Sciatic nerve (tissue), 2 donors: ENCODE measurements at places on chromosomes 12 and 14.

DNA sequence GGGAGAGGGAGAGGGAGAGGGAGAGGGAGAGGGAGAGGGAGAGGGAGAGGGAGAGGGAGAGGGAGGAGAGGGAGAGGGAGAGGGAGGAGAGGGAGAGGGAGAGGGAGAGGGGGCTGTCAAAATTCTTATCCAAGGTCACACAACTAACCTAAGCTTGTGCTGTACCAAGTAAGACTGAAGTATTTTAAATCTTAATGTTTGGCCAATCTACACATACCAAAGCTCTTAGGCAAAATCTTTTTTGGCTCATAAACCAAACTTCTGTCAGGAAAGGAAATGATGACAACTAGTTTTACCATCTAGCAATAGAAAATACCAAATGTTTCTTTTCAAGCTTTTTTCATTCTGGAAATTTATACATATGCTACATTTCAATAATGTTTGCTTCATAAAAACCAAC lies 33.8 kb downstream of the CCDC38 start:
- DNase-seq: no peak

- DNase-seq: no peak
Measured at GRCh38 chr12:89674326-89674942, 34.2 kb downstream of the ATP2B1 start.

GRCh38 chr14:31785574-31785973 lies 224.4 kb downstream of the NUBPL start:
- DNase-seq: no peak

GRCh38 chr14:65604936-65605335 lies 192.4 kb downstream of the FUT8 start:
- DNase-seq: no peak

DNA sequence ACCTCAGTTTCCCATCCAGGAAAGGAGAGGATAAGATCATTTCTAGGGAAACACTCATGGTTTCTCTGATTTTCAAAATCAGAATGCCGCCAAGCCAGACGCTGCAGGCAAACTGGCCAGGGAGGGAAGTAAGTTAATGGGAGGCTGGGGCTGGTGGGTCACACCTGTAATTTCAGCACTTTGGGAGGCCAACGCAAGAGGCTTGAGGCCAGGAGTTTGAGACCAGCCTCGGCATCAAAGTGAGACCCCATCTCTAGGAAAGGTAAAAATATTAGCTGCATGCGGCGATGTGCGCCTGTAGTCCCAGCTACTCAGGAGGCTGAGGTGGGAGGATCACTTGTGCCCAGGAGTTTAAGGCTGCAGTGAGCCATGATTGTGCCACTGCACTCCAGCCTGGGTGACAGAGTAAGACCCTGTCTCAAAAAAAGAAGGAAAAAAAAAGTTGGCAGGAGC lies 587 bp downstream of the SELPLG start:
- DNase-seq: peak; percentile 38

DNA sequence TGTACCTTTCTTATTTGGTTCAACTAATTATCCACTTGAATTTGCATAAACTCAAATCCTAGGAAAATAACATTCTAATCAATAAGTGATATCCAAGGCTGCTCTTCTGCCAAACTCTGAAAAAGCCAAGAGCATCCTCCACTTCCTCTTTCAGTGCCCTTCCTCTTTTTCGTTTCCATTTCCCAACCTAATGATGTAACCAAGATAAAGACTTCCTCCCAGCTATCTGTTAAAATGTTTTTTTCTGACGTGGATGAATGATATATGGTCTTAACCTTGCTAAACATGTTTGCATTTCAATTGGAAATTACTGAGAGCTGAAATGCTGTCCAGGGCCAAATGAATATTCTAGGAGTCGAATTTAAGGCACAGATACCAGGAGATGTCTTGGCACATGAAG lies 459.5 kb upstream of the PDE3A start:
- DNase-seq: no peak

DNA sequence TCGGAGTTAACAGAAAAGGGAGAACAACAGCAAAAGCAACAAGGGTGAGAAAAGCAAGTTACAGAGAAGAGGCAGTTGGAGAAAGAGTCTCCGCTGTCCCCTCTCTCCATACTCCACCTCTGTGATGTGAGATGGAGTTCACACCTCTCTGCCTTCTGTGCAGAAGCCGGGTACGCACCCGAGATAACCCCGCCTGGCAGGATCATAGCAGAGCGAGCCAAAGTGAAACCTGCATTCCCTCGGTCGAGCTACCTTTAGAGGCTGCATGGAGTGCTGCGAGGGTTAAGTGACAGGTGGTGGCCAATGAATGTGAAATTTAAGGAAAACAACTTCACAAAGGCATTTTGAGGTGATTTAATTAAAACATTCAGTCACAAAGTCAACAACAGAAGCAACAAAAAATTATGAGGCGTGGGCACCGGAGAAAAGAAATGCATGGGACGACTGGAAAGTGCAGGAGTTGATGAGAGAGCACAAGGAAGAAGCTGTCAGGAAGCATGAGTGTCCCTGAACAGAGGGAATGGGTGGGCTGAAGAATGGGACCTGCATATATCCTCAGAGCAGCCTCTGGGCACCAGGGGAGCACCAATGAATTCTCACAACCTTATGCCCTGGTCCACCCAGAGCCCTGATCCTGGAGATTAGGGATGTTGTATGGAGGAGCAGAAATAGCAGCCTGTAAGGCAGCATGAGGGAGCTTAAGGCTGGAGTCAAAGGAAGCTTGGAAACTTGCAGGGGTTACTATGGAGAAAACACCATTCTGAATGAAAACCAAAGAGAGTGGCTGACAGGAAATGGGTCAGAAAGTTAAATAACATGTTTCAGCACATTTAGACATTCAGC lies 208.3 kb downstream of the EMP1 start:
- DNase-seq: no peak

DNA sequence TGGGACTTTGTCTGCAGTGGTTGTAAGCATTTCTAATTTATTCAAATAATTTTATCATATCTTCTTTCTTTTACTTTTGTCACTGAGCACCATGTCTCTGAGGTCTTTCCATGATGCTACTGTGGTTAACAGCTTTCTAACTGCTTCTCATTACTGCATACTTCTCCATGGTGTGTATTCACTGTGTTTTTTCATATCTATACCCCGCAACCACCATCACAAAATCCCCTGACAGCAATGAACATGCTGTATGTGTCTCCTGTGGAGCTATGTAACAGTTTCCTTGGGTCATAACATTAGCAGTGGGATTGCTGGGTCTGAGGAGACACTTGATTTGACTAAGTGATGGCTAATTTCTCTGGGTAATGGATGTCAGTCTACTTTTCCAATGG lies 29.2 kb upstream of the CHST11 start:
- no peak for DNase-seq

DNA sequence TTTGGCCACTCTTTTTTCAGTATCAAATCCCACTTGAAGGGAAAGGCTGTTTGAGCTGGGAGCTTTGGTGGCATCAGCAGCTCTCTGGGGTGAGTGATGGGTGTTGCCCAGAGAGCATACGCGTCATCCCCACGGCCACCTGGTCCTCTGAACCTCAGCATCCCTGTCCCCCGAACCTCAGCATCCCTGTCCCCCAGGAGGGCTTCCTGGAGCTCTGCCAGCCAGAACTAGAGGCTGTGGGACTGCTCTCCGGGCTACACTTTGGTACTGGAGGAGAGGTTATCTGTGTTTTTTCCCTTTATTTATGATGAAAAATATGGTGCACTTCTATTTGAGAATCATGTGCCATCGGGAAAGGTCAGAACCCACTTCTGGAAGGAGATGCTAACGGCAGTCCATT lies 131.5 kb upstream of the RTL1 start:
- DNase-seq: peak; percentile 48

DNA sequence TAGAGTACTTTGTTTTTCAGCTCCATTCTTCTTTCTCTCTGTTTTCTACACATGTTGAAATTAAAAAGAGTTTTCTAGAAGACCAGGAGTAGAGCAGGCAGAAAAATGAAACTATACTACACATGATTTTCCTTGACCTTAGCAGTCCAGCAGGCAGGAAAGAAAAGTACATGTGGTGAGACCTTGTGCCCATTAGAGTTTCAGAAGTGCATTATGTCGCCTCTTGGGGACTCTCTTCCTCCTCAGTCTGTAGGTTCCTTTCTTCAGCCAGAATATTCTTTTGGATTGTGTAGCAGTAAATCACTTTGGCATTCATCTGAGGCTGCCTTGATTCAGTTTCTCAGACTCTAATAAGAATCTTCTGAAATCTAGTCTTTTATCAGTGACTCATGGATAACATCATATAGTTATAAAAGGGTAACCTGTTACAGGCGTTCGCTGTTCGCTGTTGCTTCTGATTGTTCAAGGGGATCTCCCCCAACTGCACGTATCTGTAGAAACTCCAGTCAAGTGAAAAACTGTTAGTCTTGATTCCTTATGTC lies 161.8 kb downstream of the ANO4 start:
- DNase-seq: no peak

- no peak for DNase-seq
Measured at GRCh38 chr12:112751844-112752243, 39.7 kb upstream of the RPH3A start.

DNA sequence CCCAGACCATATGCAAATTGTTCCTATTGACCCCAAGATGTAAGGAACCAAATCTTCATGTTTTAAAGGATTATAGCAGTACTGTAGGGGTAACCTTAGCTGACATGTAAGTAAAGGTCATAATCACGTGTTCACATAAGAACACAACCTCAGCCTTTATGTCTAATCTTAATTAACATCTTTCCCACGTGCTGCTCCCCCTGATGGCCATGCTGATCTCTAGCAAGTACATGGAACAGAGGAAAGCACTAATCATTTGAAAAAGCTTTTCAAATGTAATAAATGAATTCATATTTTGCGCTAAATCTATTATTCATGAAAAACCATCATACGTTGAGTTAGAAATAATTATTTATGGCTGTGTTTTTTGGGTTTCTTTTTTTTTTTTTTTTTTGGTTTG lies 30.5 kb upstream of the ITPR2 start:
- no peak for DNase-seq
